ENCODE measurements at places on chromosomes 12 and 14.

DNA sequence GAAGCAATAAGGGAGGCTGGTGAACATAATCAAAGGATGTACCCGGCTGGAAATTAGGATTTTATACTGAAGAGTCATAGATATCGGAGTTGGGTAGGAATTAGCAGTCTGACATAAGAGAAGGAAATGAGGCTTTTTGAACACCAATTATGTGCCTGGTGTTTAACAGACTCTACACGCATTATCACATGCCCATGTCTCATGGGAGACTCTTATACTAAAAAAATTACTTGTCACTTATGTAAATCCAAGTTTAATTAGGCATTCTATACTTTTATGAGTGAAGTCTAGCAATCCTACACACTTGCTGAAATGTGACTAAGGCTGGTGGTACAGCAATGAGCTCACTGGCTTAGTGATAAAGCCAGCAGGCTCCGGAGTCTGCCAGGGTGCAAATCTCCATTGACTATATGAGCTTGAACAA is 93.5 kb downstream of the NUAK1 start:
- DNase-seq: no peak

DNA sequence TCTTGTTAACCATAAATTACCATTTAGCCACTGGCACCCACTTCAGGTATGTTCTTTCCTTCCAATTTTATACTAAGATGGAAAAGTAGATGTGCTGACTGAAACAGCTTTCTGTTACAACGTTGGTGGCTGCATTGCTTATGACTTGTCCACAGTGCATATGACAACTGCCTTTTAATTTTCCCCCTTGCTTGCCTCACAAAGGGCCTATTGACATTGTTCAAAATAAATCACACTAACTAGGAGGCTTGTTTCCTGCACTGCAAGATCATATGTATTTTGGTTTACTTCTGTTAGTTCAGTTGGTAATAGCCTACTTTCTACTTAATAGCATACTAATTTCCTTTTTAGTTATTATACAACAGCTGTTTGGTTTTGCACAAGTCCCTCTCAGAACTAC is 55.4 kb downstream of the SCAF11 start:
- DNase-seq: no peak

DNA sequence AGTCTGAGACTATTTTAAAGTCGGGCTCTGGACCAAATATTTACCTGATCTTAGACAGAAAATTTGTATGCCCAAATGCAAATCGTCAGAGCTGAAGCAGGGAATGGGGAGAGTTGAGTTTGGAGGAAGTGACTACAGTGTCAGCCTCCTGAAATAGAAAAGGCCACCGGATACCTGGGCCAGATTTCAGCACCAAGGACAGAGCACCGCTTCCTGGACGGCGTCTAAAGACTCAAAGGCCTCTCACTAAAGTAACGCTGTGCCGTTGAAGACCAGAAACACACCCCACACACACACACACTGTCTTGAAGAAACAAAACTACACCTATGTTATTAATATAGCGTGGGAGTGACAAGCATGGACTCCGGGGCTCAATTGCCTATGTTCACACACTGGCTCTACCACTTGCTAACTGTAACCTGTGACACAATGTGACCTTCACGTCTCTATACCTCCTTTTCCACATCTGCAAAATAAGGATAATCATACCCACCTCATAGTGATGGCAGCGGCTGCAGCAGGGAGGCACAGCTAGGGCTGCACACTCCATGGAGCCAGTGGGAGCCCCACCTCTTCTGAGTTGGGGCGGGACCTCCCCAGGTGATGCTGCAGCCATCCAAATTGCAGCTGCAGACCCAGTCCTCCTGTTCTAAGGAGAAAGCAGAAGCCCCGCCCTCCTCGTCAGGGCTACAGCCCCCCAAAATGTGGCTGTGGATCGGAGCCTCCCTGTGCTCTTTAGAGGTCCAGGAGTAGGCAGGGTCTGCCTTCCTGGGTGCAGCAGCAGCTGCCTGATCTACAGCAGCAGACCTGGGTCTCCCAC is 35.6 kb downstream of the KRT76 start:
- peak; percentile 34 for DNase-seq

DNA sequence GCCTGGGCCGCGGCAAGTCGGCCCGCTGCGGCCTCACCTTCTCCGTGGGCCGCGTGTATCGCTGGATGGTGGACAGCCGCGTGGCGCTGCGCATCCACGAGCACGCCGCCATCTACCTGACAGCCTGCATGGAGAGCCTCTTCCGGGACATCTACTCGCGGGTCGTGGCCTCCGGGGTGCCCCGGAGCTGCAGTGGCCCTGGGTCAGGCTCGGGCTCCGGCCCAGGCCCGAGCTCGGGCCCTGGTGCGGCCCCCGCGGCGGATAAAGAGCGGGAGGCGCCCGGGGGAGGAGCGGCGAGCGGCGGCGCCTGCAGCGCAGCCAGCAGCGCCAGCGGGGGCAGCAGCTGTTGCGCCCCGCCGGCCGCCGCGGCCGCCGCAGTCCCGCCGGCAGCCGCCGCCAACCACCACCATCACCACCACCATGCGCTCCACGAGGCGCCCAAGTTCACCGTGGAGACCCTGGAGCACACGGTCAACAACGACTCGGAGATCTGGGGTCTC is 226.2 kb upstream of the CRY1 start:
- DNase-seq: no peak

DNA sequence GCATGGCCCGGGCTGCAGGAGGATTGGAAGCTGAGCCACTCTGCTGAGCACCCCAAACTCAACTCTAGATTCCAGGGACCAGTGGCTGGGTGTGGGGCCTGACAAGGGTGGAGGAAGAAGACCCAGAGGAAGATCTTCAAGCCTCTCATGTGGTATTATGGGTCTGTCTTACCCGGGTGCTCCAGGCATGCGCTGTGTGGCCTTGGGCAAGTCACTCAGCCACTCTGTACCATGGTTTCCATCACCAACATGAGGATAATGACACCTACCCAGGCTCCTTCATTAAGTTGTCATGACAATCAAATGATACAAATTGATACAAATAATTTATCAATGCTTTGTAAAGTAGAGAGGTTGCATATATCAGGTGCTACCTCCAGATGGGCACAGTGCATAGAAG is 41.2 kb downstream of the SMUG1 start:
- no peak for DNase-seq

DNA sequence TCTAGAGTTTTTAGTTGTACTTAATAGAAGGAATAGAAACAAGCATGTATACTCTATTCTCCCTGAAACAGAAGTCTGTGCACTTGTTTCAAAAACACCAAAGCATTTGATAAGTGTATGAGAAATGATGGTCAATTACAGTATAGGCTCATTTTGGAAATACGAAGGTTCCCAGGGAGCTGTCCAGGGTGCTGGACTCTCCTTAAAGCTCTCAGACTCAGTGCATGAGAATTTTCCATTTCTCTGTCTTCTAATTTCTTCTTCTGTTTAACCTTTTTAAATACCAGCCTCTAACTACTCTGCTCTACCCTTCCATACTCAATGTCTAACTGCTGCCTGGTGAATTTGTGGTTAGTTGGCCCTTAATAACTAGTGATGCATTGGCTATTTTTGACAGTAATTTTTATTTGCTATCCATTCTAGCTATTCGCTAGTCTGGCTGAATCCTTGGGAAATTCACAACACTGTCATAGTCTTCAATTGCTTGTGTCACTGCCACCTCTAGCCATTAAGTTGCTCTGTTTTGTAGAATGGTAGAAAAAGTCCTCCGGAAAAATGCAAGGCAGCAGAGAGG is 229.2 kb downstream of the NRXN3 start:
- no peak for DNase-seq

- no peak for DNase-seq
Observed at GRCh38 chr12:5248230-5248629, 183.7 kb upstream of the NTF3 start.

DNA sequence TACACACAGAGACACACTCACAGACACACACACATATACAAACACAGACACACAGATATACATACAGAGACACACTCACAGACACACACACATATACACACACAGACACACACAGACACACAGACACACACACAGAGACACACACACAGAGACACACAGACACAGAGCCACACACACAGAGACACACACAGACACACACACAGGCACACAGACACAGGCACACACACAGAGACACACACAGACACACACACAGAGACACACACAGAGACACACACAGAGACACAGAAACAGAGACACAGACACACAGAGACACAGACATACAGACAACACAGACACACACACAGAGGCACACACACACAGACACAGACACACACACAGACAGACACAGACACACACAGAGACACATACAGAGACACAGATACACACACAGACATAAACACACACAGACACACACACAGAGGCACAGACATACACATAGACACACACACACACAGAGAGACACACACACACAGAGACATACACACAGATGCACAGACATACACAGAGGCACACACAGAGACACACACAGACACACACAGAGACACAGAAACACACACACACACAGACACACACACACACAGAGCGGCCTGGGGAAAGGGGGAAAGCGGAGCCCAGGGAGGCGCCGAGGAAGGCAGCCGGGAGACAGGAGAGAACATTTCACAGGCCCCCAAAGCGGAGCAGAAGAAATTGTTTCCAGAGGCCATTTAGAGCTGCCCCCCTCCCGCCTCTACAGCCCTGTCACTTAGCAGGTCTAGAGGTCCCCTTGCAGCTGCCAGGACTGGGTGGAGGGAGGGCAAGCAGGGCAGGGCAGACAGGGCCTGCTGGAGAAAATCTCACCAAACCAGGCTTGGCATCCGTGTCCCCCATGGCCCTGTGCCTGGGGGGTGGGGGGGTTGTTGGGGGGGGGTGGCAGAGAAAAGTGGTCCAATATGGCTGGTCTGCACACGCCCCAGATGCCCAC is 38.9 kb downstream of the SERPINA3 start:
- no peak for DNase-seq

DNA sequence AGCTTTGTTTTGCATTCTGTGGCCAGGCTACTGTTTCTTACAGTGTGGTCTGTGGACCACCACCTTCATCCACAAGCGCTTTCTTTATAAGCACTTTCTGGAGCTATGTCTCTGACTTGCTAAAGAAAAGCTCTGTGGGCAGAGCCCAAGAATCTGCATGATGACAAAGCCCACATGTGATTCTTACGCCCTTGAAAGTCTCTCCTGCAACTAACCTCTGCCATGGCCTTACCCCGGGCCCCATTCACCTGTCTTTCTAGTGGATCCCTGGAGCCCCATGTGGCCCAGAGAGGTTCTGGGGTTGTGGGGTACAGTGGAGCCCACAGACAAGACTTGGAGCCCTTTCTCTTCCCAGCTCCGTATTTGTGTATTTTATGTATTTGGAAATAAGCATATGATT is 16.6 kb downstream of the PLEKHH1 start:
- DNase-seq: no peak

GRCh38 chr12:21849878-21850277 is 75.4 kb upstream of the KCNJ8 start:
- DNase-seq: no peak

All from stimulated activated CD4-positive, alpha-beta T cell treated with anti-CD3 and anti-CD28 coated beads, Interleukin-2, amount 100 ng/mL, for 4 hours (primary cell).